ENCODE measurements at places on chromosomes 1 and 21. TPM values are rescaled to one million over a fixed set of nuclear protein-coding genes. Genes with fewer than 3 reads are reported as not detected.

- no peaks in the 10 kb centered on the region for H3K36me3 ChIP-seq
- H3K4me3 ChIP-seq, result no peak overlapping the region
- no peaks in the 10 kb centered on the region for H3K27me3 ChIP-seq
- DNase-seq, result peak; percentile 71
These were observed 18.4 kb upstream of the RPL11 start for GRCh38 chr1:23673086-23673813.

- H3K4me1 ChIP-seq, result peaks cover 35% of the 10 kb centered on the region
- no peaks in the 10 kb centered on the region for H3K36me3 ChIP-seq
- no peaks in the 10 kb centered on the region for H3K27me3 ChIP-seq
- no peak overlapping the region for H3K27ac ChIP-seq
These were observed 70.8 kb downstream of the JAK1 start for GRCh38 chr1:64895500-64895899.

- no peak overlapping the region for H3K4me3 ChIP-seq
- no peak overlapping the region for H3K27ac ChIP-seq
- peak; percentile 72 for DNase-seq
- H3K27me3 ChIP-seq, result no peaks in the 10 kb centered on the region
- H3K36me3 ChIP-seq, result no peaks in the 10 kb centered on the region
These were observed 33.6 kb downstream of the SPAG17 start for GRCh38 chr1:118151312-118151937.

DNA sequence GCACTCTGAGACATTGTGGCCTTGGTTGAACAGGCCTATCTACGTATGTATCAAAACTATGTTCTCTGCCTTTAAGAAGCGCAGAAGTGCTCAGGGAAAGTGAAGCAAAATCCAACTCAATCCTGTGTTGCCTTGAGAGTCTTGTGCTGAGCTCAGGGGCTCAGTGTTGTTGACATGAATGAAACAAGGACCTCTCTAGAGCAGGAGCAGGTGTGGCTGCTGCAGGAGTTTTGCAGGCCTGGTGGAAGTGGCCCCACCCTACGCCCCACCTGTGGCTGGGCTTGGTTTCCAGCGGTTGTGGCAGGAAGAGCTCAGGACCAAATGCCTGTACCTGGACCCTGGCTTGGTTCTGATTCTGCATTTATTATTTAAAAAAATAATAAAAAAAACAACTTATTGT lies 20.9 kb downstream of the CA6 start:
- no peaks in the 10 kb centered on the region for H3K36me3 ChIP-seq
- H3K4me1 ChIP-seq, result no peaks in the 10 kb centered on the region
- H3K27ac ChIP-seq, result no peak overlapping the region
- peak; percentile 70 for DNase-seq

- H3K36me3 ChIP-seq, result peaks cover 16% of the 10 kb centered on the region
- no peaks in the 10 kb centered on the region for H3K27me3 ChIP-seq
- no peak for DNase-seq
- H3K4me3 ChIP-seq, result no peak overlapping the region
- no peaks in the 10 kb centered on the region for H3K4me1 ChIP-seq
- H3K27ac ChIP-seq, result no peak overlapping the region
These were observed 55.5 kb downstream of the EPS15 start for GRCh38 chr1:51463561-51463960.

The S100A1 gene
- 1.8 TPM for total RNA-seq

The AIRE gene
- total RNA-seq, result not detected

The RHD gene
- total RNA-seq, result not detected
